ENCODE measurements at places on chromosomes 1 and 21.

- DNase-seq, result no peak
Measured at GRCh38 chr1:68217060-68217554, 15.2 kb downstream of the WLS start.

DNA sequence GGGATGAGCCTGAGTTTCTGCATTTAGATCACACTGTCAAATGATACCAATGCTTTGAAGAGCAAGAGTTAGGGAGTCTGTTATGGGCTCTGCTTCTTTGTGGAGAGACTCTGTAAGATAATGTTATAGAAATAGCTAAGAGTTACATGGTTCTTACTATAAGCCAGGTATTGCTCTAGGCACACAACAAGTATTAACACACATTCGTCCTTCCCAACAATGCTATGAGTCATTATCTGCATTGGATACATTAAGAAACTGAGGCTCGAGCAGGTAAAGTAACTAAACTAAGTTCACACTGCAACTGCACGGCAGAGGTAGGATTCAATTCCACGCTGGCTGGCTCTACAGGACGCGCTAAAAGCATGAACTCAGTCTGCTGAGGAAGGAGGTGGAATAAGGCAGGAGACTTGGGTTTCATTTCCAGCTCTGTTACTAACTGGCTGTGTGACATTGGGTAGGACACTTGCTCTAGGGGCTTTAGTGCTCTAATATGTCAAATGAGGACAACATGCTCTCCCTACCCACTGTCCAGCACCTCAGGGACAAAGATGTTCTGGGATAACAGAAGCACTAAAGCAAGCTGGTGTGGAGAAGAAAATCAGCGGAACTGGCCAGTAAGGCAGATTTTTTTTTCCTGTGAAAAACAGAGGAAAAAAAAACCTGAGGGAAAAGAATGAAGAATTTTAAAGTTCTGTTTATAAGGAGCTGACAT, 23.7 kb upstream of the IL20 start:
- DNase-seq, result no peak

DNA sequence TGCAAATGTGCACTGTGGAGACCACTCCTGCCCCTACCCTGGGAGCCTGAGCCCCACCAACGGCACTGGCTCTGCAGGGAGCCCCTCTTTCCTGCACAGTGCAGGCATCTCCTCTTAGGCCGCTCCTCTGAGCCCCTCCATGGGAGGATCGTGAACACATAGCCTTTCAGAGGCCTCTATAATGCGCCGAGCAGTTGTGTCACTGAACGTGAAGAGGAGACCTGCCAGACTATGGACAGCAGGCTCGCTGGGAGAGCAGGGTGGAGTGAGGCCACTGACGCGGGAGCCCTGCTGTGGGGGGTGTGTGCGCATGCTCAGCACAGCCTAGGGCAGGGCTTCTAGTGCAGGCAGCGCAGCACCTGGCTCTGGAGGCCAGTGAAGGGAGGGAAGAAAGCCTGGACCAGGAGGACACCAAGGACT, 151.3 kb upstream of the COL6A1 start:
- no peak for DNase-seq

DNA sequence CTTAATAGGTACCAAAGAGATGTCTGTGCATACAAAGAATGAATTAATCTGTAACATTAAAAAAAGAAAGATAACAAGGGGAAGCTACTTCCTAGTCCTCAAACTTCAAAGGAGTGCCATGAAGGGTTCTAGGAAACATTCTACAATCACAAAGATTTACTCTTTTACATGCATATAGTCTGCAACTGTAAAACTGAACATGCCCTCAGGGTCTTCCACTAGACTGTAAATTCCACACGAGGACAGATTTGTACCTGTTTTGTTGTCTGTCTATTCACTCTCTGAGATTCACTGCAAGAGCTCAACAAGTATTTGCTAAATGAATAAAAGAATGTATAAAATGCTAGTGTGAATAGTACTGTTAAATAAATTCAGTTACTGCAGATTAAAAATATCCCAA, 4.4 kb downstream of the JAK1 start:
- DNase-seq, result no peak

DNA sequence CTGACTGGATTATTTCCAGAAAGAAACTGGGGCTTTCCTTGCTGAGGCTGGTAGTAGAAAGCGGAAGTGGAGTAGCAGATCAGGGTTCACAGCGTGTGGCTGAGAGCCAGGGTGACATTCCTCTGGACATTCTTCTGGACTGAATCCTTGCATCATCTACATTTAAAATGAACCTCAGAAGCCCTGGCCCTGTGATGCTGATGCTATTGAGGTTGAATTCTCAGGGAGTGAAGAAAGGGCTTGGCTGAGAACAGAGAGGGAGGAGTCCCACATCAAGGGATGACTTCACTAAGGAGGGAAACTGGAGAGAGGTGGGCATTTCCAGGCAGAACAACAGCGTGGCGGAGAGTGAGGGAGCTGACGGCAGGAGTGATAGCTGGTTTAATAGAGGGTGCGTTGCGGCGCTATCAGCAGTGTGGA, 102.3 kb upstream of the LMO4 start:
- DNase-seq, result peak; percentile 98

DNA sequence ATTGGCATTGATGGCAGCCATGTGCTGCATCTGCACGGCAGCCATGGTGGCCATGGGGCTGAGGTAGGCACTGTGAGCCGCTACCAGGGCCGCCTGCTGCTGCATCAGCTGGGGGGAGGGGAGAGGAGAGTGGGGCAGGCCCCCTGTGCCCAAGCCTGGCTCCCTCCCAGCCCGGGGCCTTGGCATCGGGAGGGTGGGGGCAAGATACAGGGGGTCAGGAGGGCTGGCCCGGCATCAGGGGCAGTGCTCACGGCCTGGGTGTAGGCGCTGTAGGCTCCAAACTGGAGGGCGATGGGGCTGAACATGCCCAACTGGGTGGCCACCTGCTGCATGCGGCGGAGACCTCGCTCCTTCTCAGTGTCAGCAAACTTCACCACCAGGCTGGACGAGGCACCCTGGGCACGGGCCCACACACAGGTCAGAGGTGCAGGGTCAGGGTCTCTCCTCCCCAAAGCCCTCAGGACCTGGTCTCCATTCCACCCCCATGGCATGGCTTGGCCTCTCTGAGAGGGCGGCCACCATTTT, 9.0 kb downstream of the CELF3 start:
- DNase-seq, result no peak

DNA sequence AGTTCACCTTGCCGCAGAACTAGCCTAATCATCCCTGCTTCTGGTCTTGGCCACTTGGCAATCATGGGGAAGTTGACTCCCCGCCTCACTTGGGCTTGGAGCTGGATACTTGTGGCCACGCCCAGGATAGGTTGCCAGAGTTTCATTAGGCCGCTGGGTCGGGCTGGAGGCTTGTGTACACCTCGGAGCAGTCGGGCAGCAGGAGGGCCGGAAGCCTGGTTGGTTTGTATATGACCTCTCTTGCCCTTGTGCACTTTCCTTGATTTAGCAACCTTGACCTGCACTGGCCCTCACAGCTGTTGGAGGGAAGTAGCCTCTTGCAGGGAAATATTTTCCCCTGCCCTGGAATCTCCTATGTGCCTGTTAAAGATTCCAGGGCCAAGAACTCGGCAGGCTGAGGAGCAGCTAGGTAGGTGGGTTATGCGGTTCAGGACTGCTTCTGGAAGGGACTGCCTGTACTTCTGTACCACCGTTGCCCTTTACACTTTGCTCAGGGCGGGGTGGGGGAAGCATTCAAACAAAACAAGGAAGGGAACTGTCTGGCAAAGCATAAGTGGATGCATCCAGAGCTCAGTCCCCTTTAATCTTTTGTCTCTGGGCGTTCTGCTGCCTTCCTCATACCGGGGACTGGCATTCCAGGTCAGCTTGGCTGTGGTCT, 83.5 kb downstream of the UCK2 start:
- no peak for DNase-seq

DNA sequence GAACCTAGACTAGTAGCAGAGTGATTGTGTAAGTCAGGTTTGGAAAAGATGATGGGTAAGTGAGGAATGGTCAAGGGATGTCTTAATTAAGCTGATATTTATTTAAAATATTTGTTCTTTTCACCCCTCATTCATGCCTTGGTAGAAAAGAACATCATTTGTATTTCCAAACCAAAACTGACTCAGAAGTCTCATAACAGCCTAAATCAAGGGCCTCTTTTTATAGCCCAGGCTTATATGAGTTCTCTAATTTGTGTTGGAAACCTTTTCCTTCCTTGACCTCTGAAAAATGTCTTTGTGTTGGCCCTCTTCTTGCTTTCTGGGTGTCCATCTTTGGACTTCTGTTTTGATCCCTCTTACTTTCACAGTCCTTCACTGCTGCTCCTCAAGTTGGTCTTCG, 1428.2 kb downstream of the MRPL39 start:
- no peak for DNase-seq

- peak; percentile 46 for DNase-seq
Measured at GRCh38 chr1:44318097-44319088, 36.7 kb downstream of the ERI3 start.

DNA sequence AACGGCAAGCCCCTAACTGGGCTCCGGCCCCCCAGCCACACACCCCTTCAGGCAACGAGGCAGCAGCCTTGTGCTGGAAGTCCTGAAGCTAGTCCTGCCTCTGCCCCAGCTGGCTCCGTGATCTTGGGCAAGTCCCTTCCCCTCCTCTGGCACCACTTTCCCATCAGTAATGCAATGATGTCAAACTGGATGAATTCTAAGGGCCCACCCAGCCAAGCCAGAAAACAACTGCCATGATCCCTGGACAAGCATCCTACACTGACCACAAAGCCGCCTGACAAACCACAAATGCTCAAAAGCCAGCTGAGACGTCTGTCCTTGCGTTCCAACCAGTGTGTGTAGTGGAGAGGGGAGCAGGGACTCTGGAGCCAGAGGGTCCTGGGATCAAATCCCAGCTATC, 26.8 kb downstream of the IFFO2 start:
- peak; percentile 80 for DNase-seq

- no peak for DNase-seq
Measured at GRCh38 chr1:4057603-4058002, 157.5 kb upstream of the C1orf174 start.

- no peak for DNase-seq
Measured at GRCh38 chr1:231855926-231856325, 229.3 kb downstream of the DISC1 start.

- DNase-seq, result peak; percentile 19
Measured at GRCh38 chr1:233597489-233597901, 16.4 kb upstream of the KCNK1 start.

GRCh38 chr1:201114245-201115131, 2.3 kb upstream of the CACNA1S start:
- DNase-seq, result peak; percentile 92

GRCh38 chr1:62727656-62728407, 39.6 kb upstream of the DOCK7 start:
- no peak for DNase-seq

DNA sequence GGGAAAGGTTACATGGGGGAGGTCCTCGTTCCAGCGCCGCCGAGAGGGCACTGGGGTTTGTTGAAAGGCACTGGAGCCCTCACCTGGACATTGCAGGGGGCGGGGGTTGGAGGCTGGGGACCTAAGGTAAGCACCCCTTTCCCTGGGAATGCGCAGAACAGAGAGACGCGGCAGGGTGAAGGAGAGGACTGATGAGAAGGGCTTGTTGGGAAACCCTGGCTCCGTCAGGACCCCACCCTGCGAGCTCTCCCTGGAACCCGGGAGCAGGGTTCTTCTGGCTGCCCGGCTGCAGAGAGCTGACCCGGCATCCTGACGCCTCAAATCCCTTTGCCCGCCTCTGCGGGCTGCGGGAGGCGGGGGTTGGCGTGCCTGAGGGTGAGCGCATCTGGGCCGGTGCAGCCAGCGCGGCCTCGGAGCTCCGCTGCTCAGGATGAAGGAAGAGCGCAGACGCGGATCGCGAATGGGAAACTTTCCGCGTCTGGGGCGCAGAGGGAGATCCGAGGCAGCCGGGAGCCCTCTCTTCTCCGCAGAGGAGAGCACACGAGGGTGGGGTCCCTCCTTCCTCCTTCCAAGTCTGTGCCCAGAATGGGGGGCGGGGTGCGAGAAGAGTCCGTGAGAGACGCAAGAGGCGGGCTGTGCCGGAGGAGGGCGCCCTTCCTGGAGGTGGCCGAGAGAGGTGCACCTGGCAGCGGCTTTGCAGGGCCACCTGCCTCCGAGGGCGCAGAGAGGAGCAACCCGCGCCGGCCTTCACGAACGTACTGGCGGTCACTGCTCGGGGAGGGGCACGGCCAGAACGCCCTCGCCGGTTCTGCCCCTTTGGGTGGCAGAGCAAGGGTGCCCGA, 2.4 kb downstream of the IGSF21 start:
- DNase-seq, result no peak

DNA sequence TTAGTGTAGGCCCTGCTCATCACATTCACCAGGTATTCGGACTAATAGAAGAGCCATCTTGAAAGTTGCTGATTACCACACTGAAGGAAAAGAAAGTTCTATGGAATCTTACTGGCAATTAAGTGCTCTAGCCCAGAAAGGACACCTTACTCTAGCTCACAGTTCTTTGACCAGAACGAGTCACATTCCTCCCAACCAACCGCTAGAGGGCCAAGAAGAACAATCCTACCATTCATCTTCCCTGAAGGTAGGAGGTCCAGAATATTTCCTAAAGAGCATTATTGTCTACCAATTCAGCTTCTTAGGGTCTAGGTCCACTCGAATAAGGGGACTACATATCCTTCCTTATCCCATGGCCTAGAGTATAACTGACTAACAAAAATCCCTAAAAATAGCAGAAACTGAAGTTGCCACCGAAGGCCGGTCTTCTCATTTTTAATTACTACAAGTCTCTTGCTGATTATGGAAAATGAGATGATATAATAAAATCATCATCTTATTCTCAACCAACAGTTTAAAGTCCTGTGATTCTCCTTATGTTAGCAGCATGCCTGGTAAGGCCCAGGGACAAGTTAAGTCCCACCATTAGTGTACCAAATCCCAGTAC, 2.7 kb upstream of the FMO1 start:
- DNase-seq, result peak; percentile 44

Data from fibroblast of skin of back (primary cell).